COLO829 (cell line): ENCODE measurements at places on chromosomes 2 and 18.

DNA sequence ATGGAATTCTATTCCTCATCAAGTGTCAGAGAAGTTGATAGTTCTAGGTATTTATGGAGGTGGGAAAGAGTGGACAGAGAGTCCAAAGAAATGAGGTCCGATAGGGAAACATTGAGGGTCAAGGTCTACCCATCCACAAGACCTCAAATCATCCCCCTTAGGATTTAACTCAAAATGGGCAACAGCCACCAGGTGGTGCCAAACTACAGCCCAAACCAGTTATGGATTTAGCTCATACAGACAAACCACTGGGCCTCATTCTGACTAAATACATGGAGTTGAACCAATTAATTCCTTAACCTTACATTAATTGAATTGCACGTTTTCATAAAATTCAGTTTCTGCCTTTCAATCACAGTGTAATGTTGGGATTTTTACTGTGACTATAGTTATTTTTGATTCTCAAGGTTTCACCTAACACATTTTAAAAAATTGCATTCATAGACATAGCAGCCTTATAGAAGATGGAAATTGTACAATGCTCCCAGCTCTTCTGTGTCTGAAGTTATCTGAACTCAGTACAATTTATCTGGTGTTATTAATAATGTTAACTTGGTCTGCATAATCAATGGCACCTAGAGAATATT lies 98.2 kb upstream of the HNMT start:
- peak; percentile 17 for DNase-seq

DNA sequence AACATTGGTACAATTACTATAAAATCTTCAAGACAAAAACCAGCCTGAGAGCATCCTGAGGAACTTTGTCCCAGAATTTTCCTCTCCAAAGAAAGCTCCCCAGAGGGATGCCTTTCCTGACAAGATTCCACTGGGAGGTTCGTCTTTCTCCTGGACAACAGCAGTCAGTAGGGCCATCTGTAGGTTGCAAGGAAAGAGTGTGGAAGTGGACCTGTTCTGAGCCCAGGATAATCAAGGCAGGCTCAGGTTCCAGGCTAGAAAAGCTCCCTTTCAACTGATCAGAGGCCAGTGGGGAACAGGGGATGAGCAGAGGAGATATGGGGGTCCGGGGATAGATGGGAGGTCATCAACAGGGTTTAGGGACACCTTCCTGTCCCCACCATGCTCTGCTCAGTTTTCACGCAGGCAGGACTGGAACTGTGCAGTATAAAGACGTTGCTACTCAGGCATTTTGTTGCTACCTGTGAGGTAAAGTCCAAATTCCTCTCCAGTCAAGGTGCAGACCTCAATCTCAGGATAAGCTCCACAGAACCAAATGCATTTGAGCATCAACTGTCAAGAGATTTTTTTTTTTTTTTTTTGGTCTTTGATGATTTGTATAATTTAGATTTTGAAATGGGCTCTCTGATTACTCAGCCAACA lies 126.2 kb downstream of the STRN start:
- DNase-seq, result no peak

GRCh38 chr2:74059137-74059775 lies 74.5 kb downstream of the TET3 start:
- DNase-seq, result no peak

GRCh38 chr18:64180617-64181016 lies 31.7 kb upstream of the LINC00305 start:
- DNase-seq, result no peak

DNA sequence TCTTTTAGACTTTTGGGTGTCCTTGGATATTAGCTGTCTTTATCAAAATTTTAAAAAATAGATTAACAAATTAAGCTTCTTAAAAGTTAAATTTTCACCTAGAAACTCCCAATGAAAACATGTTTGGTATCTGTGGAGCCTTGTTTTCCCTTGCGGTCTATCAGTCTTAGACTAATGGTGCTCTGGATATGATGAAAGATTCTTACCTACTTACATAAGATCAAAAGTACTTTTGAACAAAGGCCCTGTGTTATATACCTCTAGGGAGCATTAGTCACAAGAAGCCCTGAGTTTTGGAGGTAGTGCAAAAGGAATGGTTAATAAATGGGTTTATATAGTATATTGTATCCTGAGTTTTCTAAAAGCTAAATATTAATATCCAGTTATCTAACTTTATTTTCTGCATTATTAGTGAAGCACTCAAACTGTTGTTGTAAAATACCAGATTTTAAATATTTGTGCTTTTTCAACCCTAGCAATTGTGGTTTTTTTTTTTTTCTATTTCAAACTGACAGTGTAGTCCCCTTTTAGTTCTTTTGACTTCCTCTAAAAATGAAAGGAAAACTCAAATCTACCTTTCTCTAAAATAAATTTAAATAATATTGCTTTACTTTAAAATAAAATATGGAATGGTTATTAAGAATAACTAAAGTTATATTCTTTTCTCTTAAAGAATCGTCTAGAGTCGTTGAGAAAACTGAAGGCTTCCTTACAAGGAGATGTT lies 18.1 kb downstream of the NDC80 start:
- DNase-seq, result peak; percentile 39

DNA sequence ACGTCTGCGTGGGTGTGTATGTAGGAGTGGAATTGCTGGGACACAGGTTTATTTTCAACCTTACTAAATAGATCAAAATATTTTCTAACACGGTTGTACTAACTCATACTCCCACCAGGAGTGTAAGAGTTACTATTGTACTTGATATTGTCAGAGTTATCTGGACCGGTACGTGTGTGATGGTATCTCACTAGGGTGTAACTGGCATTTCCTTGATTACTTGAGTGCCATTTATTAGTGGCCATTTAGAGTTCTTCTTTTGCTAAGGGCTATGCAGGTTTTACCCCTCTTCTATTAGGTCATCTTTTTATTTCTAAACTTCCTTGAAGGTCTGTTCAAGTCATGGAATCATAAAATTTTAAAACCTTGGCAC lies 33.5 kb downstream of the CENPO start:
- no peak for DNase-seq

DNA sequence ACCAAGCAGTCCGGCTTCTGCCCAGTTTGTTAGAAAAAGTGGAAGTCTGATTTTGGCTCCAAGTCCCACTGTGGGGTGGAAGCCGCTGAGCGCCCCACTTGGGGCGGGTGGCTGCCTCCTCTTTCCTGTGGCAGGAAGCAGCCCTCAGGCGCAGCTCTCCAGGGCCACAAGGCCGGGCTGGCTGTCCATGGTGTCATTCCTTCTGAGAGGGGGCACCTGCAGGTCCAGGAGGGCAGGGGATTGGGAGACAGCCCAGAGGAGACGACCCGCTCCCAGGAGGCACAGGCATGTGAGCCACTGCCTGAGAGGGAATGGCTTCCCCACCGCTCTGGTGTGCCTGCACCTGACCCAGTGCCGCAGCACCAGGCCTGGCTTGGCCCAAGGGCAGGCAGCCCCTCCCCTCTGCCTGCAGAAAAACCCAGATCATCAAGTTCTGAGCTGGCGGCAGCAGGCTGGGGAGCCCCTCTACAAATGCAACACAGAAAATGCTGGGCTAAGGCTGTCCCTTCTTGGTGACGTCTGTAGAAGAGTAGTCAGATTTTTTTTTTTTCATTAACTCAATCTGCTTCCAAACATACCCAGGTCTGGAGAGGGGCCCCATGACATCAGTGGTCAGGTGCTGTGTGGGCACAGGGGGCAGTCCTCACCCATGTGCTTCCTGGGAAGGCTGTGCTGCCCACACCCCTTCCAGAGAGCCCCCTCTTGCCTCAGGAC lies 38.4 kb downstream of the HS6ST1 start:
- DNase-seq, result no peak

- DNase-seq, result no peak
These were observed 32.3 kb downstream of the PLB1 start for GRCh38 chr2:28528206-28528605.

DNA sequence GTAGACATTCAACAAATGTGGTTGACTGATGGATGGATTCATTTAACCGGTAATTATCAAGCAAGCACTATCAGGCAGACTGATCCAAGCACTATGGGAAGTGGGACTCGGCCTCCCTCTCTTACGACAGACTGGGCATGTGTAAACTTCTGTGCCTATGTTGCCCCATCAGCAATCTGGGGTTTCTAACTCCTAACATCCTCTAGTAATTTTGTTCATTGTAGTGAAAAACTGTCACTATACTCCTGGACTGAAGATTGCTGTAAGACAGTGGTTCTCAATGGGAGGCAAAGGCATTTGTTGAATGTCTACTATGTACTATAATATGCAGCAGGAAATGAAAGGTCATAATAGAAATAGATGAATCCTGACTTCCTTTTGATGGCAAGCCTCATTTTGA lies 51.2 kb upstream of the CREB1 start:
- DNase-seq, result no peak

GRCh38 chr18:35611518-35611917 lies 30.0 kb downstream of the GALNT1 start:
- no peak for DNase-seq

GRCh38 chr2:157194097-157194688 lies 63.3 kb upstream of the GALNT5 start:
- peak; percentile 74 for DNase-seq

GRCh38 chr2:152012697-152013096 lies 86.1 kb downstream of the CACNB4 start:
- DNase-seq, result no peak

GRCh38 chr2:9655441-9656269 lies 24.9 kb upstream of the YWHAQ start:
- DNase-seq, result peak; percentile 47

GRCh38 chr18:62883937-62884735 lies 168.8 kb downstream of the PHLPP1 start:
- no peak for DNase-seq

DNA sequence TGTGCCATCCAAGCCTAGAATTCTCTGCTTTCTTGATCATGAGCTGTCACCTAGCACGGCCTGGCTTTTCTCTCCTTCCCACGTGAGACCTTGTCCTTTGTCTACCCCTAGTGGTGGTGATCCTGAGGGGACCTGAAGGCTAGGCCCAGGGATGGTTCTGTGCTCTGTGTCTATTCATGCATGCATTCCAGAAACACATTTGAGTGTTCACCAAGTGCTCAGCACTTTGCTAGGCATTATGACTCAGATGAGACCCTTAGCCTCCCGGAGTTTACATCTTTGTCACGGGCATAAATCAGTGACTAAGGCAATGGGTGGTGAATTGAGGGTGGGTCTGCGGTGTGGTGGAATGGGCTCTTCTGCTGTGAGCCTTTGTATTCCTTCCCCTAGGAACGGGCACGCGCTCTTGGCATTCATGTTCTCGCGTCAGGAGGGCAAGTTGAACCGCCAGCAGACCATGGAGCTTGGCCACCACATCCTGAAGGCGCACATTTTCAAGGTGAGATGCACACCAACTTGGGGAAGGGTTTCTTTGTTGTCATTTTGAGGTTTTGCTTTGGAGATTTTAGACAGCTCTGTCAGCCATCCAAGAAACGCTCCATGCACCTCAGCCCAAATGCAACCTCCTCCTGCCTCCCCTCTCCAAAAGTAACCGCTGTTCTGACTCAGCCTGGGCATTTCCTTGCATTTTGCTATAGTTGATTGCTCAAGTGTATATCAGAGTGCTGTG lies 100.9 kb downstream of the WDSUB1 start:
- DNase-seq, result peak; percentile 17

- DNase-seq, result no peak
These were observed 282.8 kb upstream of the HS6ST1 start for GRCh38 chr2:128601298-128602037.

GRCh38 chr18:79540161-79540903 lies 139.3 kb upstream of the CTDP1 start:
- peak; percentile 91 for DNase-seq

- peak; percentile 50 for DNase-seq
These were observed 108.1 kb downstream of the ARHGEF33 start for GRCh38 chr2:38997781-38998180.

DNA sequence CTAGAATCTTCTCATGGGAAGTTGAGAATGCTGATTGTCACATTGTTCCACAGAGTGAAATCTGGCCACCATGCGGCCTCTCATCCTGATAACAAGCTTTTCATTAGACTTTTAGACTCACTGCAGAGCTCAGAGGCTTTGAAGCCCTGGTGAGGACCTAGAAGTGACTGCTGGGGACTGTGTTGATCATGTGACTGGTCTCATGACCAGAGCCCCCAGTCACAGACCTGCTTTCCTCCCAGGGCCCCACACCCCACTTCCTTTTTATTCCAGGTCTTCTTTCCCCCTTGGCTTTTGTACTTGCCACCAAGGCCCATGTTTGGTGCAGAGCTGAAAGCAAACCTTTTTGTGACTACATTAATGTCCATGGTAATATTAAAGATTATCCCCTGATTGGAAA lies 45.2 kb downstream of the PRKCE start:
- no peak for DNase-seq

- DNase-seq, result peak; percentile 17
These were observed 490 bp downstream of the NDUFS1 start for GRCh38 chr2:206158563-206159345.

DNA sequence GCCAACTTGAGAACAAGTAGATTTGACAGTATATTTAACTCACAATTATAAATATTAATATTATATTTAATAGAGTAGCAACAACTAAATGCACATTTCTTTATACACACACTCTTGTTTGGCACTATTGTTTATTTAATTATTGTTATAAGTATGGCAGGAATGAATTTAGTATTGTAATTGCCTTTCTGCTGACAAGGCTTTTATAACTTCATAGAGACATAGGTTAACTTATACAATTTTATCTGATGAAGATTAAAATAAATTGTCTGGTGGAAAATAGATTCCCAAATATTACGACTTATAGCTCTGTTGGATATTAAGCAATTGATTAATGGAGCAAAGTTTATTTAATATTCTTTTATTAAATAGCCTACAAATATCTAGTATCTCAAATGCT lies 347.9 kb upstream of the CDH19 start:
- no peak for DNase-seq

DNA sequence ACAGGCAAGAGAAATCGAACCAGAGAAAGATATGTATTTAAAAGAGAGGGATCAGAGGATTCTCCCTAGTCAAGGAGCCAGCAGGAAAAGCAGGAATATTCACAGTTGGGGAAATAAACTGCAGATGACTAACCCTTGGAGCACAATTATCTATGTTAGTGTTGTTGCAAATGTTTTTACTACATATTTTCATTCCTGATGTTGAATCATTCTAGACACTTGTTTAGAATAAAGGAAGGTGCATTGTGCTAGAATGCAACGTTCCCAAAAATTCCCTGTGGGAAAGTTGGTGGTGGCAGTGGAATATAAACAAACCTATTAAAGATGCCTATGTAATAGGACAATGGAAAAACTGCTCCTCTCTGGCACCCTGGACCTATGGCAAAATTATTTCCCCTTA lies 63.3 kb downstream of the DTNA start:
- no peak for DNase-seq

DNA sequence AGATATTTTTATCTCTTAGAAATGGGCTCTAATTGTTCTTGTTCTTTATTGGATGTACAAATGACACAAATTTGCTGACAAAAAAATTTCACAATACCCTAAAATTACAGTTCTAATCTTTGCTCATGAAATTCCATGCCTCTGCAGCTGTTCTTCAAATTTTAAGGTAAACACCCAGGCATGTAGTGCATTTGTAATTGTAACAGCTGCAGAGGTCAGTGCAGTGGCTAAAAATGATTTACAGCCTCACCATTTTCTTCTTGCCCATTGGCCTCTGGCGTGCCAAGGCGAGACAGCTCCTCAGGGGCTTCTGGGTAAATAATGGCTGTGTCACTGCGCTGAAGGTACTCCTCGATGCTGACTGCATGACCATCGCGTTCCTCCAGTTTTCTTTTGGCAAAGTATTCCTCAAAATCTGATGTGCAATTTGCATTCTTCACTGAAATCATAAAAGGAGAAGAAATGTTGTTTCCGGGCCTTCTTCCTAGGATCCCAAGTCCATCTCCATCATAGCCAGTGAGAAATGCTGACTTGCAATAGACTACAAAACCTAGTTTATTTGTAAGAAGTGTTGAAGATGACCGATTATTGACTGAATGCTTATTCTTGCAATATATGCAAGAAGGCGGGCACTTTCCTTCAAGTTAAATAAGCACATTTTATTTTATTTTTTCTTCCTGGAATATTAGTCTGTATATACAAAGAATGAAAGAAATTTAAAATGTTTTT lies 115.2 kb downstream of the ZEB2 start:
- no peak for DNase-seq
